PC-9 (cell line): ENCODE measurements at places on chromosomes 16 and 17. TPM values are rescaled to one million over a fixed set of nuclear protein-coding genes. Genes with fewer than 3 reads are reported as not detected.

Gene EVI2B
- not detected in 2 replicates for total RNA-seq

Gene CDR2
- total RNA-seq = 29.3 and 34.0 TPM in 2 replicates

Gene CYB561
- 61.6 and 71.6 TPM in 2 replicates for total RNA-seq

Gene CDK10
- 76.6 and 110 TPM in 2 replicates for total RNA-seq

Gene CBFB
- 58.7 and 63.3 TPM in 2 replicates for total RNA-seq

Gene TSPOAP1
- total RNA-seq = 0.15 and 0.18 TPM in 2 replicates

Gene MYH3
- 0.07 and 1.1 TPM in 2 replicates for total RNA-seq

Gene IL34
- total RNA-seq = not detected in 2 replicates

Gene MIF4GD
- 23.4 and 35.4 TPM in 2 replicates for total RNA-seq

Gene TLCD1
- total RNA-seq = 14.7 and 19.4 TPM in 2 replicates
